Heart right ventricle (tissue), 16 donors: ENCODE measurements at places on chromosomes 16 and 17. TPM values are rescaled to one million over a fixed set of nuclear protein-coding genes. Genes with fewer than 3 reads are reported as not detected.

CCL4 gene
- 0.37 TPM for total RNA-seq

TBKBP1 gene
- total RNA-seq, result 8.4 TPM

ACSM3 gene
- 5.8 TPM for total RNA-seq

- peaks cover 4% of the 10 kb centered on the region for H3K4me1 ChIP-seq
- H3K36me3 ChIP-seq, result no peaks in the 10 kb centered on the region
- H3K4me3 ChIP-seq, result no peak overlapping the region
- peak overlapping the region; percentile 56 for H3K27ac ChIP-seq
- DNase-seq, result no peak
These were observed 6.8 kb upstream of the CYB5B start for GRCh38 chr16:69417520-69418199.

CDH3 gene
- not detected for total RNA-seq

HP gene
- 5.9 TPM for total RNA-seq

GRCh38 chr17:44844390-44844830 is 3.3 kb upstream of the HIGD1B start:
- no peaks in the 10 kb centered on the region for H3K4me1 ChIP-seq
- H3K27me3 ChIP-seq, result no peaks in the 10 kb centered on the region
- H3K4me3 ChIP-seq, result no peak overlapping the region
- no peaks in the 10 kb centered on the region for H3K36me3 ChIP-seq
- peak overlapping the region; percentile 44 for H3K27ac ChIP-seq

GUCY2D gene
- 0.06 TPM for total RNA-seq

DNA sequence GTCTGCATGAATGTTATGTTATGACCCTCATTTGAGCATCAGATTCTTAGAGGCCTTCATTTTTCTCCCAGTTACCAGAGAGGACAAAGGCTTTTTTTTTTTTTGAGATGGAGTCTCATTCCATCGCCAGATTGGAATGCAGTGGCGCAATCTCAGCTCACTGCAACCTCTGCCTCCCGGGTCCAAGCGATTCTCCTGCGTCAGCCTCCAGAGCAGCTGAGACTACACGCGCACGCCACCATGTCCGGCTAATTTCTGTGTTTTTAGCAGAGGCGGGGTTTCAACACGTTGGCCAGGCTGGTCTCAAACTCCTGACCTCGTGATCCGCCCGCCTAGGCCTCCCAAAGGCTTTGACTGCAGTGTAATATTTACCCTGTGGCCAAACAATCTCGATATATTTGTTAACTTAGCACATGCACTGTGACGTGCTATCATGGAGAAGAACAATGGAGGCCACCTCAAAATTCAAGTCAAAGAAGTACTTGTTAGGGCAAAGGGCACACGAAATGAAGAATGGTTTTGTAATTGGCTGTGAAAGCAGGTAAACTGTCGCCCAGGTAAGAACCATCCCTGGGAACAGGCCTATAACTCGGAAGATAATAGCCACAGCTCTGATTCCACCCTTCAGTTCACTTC is 303.4 kb downstream of the SLC39A11 start:
- H3K27me3 ChIP-seq, result no peaks in the 10 kb centered on the region
- no peaks in the 10 kb centered on the region for H3K36me3 ChIP-seq
- no peak overlapping the region for H3K4me3 ChIP-seq
- no peak for DNase-seq
- H3K4me1 ChIP-seq, result no peaks in the 10 kb centered on the region
- no peak overlapping the region for H3K27ac ChIP-seq

DNA sequence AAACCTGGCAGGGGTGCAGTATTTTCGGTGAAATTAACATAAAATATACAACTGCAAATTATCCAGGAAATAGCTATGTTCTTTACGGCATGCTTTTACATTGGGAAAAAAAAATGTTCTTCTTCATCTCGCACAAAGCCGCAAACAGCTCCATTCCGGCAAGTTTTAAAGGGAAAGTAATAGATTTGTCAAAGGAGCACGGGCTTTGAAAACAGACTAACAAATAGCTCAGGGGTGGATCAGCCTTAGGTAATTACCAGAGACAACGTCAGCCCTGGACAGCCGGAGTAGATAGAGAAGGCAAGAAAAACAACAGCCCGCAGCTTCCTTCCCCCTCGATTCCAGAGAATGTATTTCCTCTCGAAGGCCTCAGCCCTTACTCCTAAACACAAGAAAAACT is 222.5 kb downstream of the C16orf78 start:
- no peaks in the 10 kb centered on the region for H3K27me3 ChIP-seq
- H3K27ac ChIP-seq, result peak overlapping the region; percentile 35
- peak overlapping the region; percentile 13 for H3K4me3 ChIP-seq
- peaks cover 18% of the 10 kb centered on the region for H3K4me1 ChIP-seq
- no peaks in the 10 kb centered on the region for H3K36me3 ChIP-seq

KCNAB3 gene
- total RNA-seq, result 0.61 TPM

- no peaks in the 10 kb centered on the region for H3K4me1 ChIP-seq
- H3K27ac ChIP-seq, result no peak overlapping the region
- no peak for DNase-seq
- peaks cover 100% of the 10 kb centered on the region for H3K36me3 ChIP-seq
These were observed 70.4 kb downstream of the IL21R start for GRCh38 chr16:27472091-27473020.

DNA sequence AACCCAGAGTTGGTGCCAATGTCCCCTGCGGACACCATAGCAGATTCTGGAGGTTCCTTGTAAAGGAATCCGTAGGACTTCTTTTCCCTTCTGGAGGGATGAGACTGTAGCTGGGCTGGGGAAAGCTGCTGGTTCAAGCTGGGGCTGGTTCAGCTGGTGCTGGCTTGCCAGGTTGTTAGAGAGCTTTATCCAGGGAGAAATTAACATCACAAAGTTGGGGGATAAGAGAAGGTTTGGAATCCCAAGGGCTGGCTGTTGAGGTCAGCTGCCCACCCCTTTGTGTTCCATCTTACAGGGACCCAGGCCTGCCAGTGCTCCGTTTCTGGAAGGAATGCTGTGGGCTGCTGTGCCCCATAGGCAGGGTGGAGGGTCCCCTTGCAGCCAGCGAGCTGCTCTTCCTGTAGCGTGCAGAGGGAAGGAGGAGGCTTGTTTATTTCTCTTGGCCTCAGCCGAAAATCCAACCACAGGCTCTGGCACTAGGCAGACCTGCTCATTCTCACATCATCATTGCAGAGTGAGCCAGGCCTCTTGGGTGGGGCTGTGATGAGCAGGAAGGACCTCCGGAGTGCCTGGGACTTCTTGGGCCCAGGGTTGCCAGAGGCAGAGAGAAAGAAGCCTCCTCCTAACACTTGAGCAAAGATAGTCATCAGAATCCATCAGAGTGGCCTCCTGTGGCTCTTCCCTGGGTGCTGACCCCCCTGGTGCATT is 251.1 kb downstream of the SEC14L1 start:
- no peaks in the 10 kb centered on the region for H3K36me3 ChIP-seq
- peaks cover 93% of the 10 kb centered on the region for H3K4me1 ChIP-seq
- peak overlapping the region; percentile 81 for H3K27ac ChIP-seq
- DNase-seq, result no peak

DNA sequence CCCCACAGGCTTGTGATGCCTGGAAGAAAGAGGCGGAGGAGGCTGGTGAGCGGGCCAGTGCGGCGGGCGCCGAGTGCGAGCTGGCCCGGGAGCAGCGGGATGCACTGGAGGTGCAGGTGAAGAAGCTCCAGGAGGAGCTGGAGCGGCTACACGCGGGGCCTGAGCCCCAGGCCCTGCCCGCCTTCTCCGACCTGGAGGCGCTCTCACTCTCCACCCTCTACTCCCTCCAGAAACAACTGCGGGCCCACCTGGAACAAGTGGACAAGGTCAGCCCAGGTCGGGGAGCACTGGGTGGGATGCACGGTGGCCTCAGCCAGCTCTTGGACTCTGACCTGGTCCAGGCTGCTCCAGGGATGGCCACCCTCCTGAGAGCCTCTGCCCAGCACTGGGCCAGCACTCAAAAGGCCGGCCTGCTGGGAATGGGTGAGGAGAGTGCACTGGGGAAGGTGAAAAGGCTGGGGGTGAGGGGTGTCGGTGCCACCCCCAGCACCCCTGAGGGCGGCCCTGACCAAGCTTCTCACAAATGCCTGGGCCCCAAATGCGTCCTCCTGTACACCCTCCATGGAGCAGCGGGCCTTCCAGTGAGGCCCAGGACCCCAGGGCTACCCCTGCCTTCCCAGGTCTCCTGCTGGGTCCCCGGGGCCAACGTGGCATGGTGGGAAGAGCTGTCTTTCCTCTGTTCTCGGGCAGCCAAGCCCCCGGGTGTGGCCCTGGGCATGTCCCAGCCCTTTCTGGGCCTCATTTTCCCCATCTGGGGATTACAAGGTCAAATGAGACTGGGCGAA is 20.8 kb downstream of the UNC13D start:
- H3K27me3 ChIP-seq, result no peaks in the 10 kb centered on the region
- no peak for DNase-seq
- no peak overlapping the region for H3K27ac ChIP-seq
- peaks cover 26% of the 10 kb centered on the region for H3K4me1 ChIP-seq
- H3K36me3 ChIP-seq, result peaks cover 83% of the 10 kb centered on the region
- no peak overlapping the region for H3K4me3 ChIP-seq

ESRP2 gene
- total RNA-seq, result 0.40 TPM

GRCh38 chr17:46766493-46767491 is 51.7 kb downstream of the WNT3 start:
- peaks cover 30% of the 10 kb centered on the region for H3K4me1 ChIP-seq
- no peak for DNase-seq
- H3K4me3 ChIP-seq, result no peak overlapping the region
- no peak overlapping the region for H3K27ac ChIP-seq
- H3K36me3 ChIP-seq, result no peaks in the 10 kb centered on the region

- DNase-seq, result no peak
- peak overlapping the region; percentile 70 for H3K27ac ChIP-seq
These were observed 11.9 kb downstream of the CDK5RAP3 start for GRCh38 chr17:47982645-47983390.

- H3K27ac ChIP-seq, result no peak overlapping the region
- H3K36me3 ChIP-seq, result no peaks in the 10 kb centered on the region
- H3K4me1 ChIP-seq, result no peaks in the 10 kb centered on the region
- no peak for DNase-seq
These were observed 24.9 kb upstream of the CRYM start for GRCh38 chr16:21302898-21303528.

DNA sequence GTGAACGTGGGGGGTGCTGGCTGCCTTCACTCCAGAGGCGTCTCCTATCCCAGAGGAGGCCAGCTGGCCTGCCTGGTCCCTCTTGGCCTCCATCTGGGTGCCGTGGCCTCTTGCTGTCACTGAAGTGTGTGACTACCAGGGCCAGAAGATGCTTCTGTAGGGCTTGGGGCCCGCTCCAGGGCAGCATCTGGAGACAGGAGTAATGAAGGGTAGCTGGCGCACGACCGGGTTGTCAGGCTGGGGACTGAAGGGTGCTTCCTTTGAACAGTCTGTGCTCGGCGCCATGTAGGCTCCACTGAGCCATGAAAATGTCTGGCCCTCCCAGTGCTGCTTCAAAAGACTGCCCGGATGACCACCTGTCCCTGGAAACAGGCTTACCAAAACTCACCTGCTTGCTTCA is 31.3 kb downstream of the ASIC2 start:
- DNase-seq, result no peak
- H3K27me3 ChIP-seq, result peaks cover 9% of the 10 kb centered on the region
- H3K27ac ChIP-seq, result no peak overlapping the region
- H3K4me3 ChIP-seq, result no peak overlapping the region
- H3K4me1 ChIP-seq, result no peaks in the 10 kb centered on the region
- H3K36me3 ChIP-seq, result no peaks in the 10 kb centered on the region

MPV17L gene
- total RNA-seq, result 5.0 TPM

BORCS6 gene
- 9.4 TPM for total RNA-seq

DNA sequence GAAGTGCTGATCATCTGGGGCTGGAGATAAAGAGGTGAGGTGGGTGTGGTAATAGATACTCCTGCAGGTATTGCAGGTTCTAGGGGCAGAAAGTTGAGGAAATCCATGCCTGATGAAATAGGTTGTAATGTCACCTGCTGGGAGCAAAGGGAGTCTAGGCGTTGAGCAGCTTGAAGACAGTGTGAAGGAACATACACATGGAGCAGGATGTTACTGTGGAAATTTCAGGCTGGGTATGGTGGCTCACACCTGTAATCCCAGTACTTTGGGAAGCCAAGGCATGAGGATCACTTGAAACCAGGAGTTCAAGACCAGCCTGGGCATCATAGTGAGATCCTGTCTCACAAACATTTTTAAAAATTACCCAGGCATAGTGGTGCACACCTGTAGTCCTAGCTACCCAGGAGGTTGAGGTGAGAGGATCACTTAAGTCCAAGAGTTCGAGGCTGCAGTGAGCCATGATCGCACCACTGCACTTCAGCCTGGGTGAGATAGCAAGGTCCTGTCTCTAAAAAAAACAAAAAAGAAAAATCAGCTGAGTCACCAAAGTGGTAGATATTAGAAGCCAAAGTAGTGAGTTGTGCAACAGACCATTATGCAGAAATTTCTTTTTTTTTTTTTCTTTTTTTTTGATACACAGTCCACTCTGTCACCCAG is 9.1 kb upstream of the CRYBA1 start:
- no peak overlapping the region for H3K4me3 ChIP-seq
- H3K4me1 ChIP-seq, result no peaks in the 10 kb centered on the region
- H3K36me3 ChIP-seq, result no peaks in the 10 kb centered on the region
- no peak for DNase-seq
- no peak overlapping the region for H3K27ac ChIP-seq

RSKR gene
- 3.5 TPM for total RNA-seq

TBX6 gene
- 0.98 TPM for total RNA-seq

C17orf107 gene
- 0.39 TPM for total RNA-seq

DNA sequence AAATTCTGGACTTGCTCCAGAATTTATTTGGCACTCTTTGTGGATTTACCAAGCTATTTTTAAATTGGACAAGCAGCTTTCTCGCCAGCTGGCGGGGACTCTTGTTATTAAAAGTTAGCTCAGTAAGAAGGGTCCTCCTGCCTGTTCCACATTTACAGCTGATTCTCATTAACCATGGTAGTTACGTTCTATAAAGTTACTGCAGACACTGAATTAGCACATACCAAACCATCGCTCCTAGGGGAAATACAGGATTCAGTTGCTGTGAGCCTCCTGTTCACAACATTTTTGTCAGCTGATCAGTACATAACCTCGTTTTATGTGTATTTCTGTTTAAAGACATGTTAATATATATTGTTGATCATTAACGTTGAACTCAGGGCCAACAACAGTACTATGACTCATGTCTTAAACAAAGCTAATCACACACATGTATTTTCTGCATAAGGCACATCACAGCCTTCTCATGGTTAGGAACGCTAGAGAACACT is 4.2 kb downstream of the LDAF1 start:
- peak overlapping the region; percentile 42 for H3K27ac ChIP-seq
- peak; percentile 75 for DNase-seq
- no peaks in the 10 kb centered on the region for H3K27me3 ChIP-seq
- peaks cover 51% of the 10 kb centered on the region for H3K4me1 ChIP-seq

TAC4 gene
- not detected for total RNA-seq

DNA sequence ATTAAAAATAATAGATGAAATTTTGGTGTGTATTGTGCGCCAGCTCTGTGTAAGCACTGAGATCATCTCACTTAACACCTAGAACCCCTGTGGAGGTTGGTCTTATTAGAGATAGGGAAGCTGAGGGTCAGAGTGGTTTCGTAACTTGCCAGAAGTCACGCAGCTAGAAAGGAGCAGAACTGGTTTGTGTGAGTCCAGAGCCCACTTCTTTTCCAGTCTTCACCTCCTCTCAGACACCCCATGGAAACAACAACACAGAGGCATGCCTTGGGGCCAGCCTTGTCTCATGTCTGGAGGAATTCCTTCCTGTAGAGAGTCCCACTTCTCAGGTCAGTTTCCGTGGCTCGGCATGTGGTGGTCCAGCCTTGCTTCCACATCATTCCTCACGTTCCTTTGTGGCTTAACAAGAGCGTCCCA is 16.5 kb downstream of the YPEL2 start:
- H3K27ac ChIP-seq, result no peak overlapping the region
- H3K27me3 ChIP-seq, result no peaks in the 10 kb centered on the region
- H3K36me3 ChIP-seq, result no peaks in the 10 kb centered on the region
- no peak overlapping the region for H3K4me3 ChIP-seq

GRCh38 chr17:83062011-83062817 is 17.2 kb upstream of the METRNL start:
- peaks cover 9% of the 10 kb centered on the region for H3K4me1 ChIP-seq
- DNase-seq, result no peak
- H3K36me3 ChIP-seq, result no peaks in the 10 kb centered on the region
- H3K27ac ChIP-seq, result no peak overlapping the region
- no peak overlapping the region for H3K4me3 ChIP-seq

MGAT5B gene
- not detected for total RNA-seq
